ENCODE measurements at places on chromosomes 1 and 21.

DNA sequence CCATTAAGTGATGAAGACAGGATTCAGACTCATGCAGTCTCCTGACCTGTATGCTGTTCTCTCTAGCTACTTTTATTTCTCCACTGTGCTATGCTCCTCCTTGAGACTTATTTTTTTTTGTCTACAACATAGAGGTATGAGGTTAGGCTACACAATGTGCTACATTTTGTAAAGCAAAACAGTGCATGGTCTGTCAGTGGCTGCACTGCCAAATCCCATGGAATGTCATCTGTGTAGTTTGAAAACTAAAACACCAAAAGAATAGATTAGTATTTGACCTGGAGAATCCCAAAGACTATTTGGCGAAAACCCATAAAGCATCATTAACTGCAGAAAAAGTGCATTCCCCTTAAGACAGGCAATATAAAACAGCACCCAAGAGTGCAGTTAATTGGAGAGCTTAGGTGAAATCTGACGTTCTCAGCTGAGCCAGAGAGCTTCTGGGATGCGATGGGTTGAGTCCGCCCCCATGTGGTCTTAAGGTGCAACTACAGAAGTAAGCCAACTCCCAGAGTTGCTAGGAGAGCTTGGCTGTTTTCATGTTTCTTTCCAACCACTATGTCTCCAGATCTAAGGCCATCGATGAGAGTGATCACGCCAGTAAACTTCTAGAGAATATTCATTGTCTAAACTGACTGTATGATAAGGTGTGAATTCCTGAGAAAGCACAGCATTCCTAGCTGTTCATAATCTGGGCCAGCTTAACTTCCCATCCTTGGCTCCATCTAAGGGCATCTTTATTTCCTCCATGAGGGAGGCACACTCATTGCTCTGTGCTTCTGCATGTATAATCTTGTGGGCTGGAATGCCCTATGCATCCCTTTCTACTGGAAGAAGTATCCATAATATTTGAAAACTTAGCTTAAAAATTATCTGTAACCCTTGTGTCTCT lies 20.7 kb upstream of the CYP2J2 start:
- peak; percentile 80 for DNase-seq

DNA sequence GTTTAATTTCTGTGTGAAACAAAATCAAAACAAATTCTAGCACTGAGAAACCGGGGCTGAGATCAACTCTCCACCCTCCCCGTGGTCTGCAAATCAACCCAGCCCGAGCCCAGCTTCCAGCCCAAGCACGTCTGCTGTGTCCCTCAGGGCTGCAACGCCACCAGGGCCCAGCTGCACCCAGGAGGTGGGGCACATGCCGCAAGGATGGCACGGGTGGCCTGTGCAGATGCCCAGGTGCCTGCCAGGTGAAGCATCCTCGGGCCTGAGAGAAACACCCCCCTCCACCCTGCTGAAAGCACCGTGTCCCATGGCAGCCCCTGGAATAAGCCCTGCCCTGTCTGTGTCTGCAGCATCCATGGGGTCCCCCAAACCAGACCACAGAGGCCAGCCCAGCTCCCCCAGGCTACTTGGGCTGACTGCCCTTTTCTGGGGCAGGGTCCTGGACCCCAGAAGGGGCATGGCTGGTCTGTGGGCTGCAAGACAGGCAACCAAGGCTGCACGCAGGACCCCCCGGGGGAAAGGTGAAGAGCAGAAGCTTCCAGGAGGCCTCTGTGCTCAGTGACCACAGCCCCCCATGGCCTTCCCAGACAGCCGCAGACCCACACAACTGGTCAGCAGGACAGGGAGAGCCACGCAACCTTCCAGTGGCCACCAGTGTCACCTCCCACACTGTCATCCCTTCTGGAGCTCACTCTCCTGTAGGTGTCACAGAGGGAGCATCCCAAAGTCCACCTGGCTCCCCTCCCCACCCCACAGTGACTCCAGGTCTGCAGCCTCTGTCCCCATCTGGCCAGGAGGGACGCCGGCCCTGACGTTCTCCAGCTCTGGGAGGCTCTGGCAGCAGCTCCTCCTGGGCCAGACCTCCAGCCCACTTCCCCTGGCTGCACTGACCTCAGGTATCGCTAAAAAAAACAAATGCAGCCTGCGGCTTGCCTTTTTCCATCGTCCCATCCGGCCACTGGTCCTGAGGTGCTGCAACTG lies 7.7 kb downstream of the WNT9A start:
- no peak for DNase-seq

DNA sequence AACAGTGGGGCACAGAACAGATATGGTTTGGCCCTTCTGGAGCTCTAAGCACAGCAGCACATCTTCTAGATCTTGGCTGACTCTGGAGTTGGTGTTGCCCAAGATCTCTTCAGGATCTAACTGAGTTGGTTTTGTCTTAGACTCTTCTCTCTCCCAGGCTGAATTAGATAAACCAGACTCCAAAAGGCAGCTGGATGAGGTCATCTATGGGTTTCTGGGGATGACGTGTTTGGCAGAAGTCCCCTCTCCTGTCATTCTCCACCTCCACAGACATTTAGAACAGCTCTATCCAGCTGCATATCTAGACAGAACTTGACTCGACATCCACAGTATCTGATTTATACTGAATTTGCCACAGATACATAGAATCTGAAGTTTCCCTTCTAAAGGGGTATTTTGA lies 75.3 kb downstream of the ST6GALNAC5 start:
- DNase-seq = peak; percentile 42

DNA sequence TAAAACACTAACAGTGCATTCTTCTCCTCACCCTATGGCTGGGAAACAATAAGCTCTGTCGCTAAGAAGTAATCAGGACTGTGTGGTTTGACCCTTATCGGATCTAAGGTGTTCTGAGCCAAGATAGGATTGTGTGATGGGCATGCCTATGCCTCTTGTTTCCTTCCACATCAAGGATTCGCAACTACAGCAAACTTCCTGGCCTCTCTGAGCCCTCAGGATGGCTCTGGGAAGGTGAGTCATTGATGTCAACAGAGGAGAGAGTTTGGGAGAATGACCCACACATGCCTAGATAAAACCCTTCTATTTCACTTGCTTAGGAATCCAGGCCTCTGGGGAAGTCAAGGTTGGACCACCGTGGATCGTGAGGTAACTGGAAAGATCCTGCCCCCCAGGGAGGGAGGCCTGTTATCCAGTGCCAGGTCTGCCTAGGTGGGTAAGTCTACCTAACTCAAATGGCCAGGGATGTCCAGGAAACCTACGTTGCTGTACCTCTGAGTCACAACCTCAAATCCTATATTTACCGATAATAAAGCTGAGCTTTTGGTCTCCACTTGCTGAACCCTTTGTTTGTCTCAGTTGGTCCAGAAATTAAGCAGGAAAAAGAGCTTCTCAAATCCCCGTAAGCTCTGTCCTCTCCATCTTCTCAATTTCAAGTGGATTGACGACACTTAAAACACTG lies 27.4 kb downstream of the TIAM1 start:
- DNase-seq = no peak

- DNase-seq = peak; percentile 57
These were observed 747 bp downstream of the ADAMTS1 start for GRCh38 chr21:26844258-26845065.

DNA sequence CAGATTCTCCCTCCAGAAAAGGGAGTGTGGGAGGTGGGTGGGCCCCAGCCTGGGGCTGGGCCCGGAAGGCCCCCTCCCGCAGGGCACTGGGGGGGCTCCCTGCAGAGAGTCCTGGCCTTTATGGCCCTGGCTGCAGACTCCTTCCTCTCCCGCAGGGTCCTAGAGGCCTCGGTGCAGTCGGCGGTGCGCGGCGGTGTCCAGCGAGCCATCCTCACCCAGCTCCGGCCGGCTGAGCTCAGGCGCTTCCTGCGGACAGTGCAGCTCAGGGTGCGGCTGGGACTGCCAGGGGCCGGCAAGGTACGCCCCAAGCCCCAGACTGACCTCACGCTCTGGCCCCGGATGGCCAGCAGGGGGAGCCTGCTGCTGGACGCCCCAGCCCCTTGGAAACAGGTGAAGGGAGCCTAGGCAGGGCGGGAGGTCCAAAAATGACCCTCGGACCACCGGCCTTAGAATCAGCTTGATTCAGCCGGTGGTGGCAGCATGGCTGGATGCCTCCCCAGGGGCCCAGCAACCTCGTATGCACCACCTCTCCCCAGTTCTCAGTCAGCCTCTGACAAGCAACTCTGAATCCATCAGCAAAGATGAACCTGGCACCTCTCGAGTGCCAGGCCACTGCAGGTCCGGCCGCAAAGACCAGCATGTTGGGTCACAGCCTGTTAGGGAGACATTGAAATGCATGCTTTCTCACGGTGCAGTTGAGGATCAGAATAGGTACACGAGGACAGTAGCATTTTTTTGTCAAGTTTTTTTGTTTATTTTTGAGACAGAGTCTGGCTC lies 20.6 kb downstream of the MTHFR start:
- peak; percentile 84 for DNase-seq

- no peak for DNase-seq
These were observed 8.0 kb downstream of the KIAA1614 start for GRCh38 chr1:180920702-180921101.

DNA sequence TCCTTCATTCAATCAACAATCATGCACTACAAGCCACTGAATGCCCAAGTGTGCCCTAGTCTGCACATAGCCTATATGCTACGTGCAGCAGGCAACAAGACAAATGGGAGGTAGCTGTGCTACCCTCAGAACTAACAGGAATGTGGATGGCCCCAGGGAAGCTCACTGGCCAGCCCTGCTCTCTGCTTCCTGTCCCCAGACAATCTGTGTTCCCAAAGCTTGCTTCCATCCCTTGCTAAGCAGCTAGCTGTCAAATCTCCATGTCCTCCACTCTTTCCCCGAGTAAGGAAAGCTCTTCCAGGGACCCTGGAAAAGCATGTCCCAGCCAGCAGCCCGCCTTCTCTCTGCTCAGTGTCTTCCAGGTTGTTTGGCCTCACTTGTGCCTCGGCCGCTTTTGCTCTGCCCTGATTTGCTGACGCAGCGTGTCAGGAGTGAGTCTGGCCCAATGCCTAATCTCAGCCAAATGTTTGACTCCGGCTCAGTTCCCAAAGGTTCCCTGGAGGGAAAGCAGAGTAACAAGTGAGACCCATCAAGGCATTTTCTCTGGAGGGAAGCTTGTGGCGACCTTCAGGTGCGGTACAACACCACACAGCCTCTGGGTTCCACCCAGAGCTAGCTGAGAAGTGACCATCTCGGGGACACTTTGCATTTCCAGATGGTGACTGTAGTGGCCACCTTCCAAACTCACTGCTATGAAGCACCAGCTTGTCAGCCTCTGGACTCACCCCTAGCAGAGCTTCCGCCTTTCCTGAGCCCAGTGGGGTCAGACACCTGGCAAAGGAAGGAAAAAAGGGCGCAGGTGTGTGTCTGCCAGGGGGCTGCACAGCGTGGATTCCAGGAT lies 243.4 kb downstream of the RHOU start:
- DNase-seq = peak; percentile 29

GRCh38 chr1:20220036-20220435 lies 33.7 kb upstream of the PLA2G2C start:
- no peak for DNase-seq

- DNase-seq = no peak
These were observed 174.6 kb downstream of the RWDD3 start for GRCh38 chr1:95408507-95409136.

DNA sequence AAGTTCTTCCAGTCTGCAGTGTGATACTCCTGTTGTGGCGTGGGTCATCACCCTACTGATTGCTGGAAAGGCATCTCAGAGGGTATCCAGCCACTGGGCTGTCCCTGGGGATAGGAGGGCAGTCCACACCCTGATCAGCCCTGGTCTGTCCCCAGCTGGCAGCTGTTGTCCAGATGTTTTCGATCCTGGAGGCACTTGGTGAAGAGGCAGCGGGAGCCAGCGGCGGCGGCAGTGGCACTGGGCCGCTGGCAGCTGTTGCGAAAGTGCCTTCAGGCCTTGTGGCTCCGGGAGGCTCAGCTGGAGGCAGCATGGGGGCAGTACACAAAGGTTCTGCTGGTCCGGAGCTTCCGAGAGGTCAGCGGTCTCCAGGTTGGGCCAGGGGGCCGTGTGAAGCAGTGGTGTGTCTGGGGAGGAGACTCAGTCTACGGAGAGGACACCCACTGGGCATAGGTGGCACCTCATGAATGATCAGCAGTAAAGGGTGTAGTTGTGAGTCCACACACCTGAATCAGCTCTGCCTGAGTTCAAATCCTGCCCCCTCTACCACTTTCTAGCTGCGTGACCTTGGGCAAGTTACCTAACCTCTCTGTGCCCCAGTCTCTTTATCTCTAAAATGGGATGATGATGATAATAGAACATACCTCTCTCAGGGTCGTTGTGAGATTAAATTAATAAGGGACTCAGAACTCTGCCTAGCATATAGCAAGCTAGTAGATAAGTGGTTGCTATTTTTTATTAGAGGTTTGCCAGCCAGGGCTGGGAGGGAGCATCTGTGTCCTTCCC lies 6.1 kb downstream of the C1orf167 start:
- peak; percentile 57 for DNase-seq

DNA sequence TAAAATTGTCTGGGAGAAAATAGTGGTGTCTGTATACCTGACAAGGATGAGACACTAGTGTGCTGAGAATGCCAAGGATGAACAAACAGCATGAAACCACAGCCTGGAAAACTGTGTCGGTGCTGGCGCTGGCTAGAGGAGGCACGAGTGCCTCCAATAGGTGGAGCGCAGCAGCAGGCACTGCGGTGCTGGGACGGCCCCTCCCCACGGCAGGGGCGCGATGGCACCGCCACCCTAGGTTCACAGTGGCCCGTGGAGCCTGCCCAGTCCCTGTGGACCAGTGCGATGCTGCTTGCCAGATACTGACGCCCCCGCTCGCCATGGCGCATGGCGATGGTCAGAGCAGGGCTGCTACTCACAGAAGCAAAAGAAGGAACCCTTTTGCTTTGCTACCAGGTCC lies 6.8 kb downstream of the CFAP410 start:
- DNase-seq = no peak

DNA sequence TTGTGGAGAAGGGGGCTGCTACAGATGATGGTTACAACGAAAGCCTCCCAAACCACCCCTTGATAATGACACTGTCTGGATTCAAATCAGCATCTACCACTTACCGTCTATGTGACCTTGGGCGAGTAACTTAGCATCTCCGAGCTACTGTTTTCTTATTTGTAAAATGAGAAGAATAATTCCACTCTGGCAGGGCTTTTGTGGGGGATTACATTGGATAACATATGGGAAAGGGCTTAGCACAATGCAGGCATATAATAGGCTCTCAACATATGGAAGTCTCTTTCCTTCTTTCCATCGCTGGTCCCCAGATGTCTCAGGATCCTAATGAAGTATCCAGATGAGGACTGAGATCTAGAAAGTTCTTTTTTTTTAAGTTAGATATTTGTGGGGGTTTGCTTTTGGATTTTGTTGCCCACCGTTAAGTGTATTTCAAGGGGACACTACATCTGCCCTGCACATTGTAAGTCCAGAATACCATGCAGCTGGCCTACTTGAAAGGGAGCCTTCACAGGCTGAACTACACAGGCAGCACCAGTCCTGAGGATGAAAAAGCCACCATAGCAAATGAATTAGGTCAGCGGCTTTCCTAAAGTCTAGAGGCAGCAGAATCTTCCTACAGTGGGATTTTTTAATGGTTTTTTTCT lies 172.2 kb upstream of the IRF2BP2 start:
- DNase-seq = no peak

All from GM03348 (cell line).